ENCODE measurements at places on chromosomes 7 and 10.
A peak's percentile ranks its signal among the peaks of the same experiment; 100 is the strongest.

DNA sequence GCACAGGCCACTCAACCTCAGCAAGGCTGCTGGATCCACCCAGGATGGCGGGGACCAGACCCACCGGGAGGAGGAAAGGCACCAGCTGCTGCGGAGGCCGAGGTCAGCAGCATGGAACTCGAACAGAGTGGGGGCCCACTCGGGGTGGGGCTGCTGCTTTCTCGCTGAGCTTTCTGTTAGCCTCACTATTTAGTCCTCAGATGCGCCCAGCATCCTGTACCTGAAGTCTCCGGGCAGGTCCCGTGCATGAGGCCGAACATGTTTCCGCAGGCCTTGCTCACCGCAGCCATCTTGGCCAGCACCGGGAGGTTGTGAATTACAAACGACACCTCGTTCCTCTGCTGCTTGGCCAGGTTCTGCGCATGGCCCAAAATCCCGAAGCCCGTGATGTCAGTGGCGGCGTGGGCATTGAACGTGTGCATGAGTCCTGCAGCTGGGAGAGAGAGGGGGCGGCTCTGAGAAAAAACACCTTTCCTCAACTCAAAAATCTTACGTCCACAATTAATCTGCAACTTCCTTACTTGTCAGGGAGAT, 22.8 kb upstream of the PHYH start:
- no peak for DNase-seq

- no peak for DNase-seq
Observed at GRCh38 chr10:96421995-96422394, 63.2 kb upstream of the OPALIN start.

DNA sequence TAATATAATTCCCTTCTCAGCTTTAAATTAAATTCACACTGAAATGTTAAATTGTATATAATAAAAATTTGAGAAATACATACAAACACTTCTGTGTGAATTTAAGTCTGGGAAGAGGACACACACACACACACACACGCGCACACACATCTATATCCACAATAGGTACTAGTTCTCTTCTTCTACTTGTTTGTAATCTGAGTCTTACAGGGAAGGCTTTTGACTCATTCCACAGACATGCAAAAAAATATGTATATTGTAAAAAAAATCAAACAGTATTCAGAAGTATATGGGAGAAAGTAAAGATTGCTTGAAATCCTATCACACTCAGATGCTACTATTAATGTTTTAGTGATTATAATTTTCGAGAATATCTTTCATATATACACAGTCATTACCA, 276.2 kb downstream of the MDFIC start:
- DNase-seq: no peak

- no peak for DNase-seq
Observed at GRCh38 chr7:109821156-109821555, 1251.5 kb downstream of the DNAJB9 start.

DNA sequence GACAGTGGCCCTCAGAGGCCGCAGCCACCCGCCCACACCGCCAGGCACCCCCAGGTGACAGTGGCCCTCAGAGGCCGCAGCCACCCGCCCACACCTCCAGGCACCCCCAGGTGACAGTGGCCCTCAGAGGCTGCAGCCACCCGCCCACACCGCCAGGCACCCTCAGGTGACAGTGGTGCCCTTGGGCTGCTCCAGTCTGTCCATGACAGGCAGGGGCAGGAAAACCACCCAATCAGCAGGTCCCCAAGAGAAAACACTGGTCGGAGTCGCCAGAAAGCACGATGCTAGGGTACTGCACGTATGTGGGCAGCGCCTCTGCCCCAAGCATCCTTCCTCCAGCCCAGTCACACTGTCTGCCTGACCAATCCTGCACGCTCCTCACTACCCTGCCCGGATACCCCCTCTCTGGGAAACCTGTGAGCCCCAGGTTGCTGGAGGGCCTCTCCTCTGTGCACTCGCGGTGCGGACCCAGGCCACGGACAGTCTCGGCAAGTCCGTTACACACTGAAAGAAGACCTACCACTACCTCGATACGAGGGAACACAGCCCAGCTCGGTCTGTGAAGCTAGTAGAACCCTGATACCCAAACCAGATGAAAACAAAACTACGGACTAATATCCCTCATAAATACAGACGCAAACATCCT, 11.7 kb upstream of the GPR146 start:
- no peak for DNase-seq

GRCh38 chr7:82263920-82264782, 179.4 kb downstream of the CACNA2D1 start:
- no peak for DNase-seq

DNA sequence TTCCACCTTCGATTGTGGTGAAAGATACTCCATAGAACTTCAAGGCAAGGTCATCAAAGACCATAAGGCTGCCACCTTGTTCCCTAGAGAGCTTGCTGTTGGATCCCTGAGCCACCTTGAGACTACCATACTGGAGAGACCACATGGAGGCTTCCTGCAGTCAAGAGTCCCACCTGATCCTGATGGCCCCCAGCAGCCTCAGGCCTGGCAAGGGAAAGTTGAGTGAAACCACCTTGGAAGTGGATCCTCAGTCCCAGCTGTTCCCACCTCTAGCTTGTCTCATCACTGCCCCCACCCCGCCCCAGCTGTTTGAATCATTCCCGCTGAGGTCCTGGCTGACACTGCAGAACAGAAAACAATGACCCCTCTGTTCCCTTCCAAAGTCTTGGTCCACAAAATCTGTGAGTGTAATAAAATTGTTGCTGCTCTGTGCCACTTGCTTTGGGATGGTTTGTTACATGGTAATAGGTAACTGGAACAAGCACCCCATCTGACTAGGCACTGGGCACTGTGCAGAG, 32.0 kb downstream of the PRLHR start:
- no peak for DNase-seq

DNA sequence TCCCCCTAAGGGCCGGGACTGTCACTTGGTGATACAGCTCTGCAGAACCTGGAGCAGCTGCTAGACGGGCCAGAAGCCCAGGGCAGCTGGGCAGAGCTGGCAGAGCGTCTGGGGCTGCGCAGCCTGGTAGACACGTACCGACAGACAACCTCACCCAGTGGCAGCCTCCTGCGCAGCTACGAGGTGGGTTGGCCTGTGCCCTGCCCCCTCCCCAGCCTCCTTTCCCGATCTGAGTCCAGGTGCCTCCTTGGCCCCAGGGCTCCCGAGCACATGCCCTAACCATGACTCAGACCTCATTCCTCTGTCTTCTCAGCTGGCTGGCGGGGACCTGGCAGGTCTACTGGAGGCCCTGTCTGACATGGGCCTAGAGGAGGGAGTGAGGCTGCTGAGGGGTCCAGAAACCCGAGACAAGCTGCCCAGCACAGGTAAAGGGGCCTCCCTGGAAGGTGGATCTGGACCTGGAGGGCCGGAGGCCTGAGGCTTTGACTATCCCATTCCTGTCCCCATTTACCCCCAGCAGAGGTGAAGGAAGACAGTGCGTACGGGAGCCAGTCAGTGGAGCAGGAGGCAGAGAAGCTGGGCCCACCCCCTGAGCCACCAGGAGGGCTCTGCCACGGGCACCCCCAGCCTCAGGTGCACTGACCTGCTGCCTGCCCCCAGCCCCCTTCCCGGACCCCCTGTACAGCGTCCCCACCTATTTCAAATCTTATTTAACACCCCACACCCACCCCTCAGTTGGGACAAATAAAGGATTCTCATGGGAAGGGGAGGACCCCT, 6.4 kb downstream of the NFKB2 start:
- no peak for DNase-seq

DNA sequence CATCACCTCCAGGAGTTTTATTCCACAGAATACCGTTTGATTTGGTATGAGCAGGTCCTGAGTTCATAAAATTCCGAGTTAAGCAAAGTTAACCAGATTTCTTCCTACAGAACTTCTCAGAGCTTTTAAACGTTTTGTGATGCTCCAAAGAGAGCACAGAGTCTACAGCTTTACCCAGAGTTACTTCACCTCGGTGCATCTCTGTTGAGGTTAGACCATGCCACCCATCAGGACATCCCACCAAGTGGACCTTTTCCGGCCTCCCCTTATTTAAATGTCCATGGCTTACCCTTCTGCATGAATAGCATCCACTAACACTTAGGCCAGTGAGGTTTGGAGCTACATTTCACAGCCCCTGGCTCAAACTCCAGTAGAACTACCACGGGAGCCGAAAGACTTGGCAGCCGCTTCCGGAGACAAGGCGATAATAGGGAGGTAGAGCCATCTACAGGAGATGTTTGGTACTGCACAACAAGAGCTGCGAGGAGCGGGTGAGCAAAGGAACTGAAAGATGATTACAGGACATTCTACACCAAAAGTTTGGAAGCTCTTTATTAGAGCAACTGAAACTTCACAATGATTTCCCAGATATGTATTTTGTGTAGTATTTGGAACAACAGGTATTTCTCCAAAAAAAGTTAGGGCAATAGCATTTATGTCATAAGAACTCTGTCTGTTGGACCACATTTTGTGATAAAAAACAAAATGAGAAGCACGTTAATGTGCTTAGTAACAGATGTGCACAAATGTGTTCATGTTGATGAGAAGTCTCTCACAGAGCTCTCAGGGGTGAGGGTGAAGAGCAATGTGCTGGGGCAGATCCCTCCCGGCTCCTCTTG, 174.7 kb downstream of the HERPUD2 start:
- DNase-seq: peak; percentile 65

DNA sequence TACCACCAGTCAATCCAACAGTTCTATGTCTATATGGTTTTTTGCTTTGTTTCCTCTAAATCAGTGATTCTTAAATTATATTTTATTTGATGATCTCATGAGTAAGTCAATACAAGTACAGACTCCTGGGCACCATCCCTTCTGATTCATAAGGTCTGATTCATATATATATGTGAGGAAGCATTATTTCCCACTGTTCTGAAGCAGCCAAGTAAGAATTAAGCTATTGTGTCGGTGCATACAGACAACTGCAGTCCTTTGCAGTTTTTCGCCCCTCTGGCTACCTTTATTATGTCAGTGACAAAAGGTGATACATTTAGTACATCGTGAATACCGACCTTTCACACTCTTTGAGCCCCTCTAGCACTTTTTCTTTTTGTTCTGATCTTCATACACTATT, 1079.6 kb upstream of the C7orf33 start:
- no peak for DNase-seq

DNA sequence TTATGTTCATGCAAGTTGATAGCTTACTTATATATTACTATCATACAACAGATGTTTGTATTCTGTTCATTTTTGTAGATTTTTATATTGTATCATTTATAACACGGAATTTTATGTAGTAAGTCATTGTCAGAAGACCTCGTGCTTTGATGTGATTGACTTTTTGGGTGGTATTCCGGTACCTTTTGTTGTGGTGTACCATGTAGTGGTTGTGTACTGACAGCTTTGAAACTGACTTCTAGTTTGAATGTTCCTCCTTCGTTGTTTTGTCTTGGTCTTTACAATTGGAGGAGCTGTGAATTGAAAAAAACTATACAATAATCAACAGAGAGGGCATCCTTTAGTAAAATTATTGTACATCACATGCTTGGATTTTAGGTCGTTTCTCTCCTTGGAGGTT, 61.5 kb downstream of the WAC start:
- DNase-seq: no peak

DNA sequence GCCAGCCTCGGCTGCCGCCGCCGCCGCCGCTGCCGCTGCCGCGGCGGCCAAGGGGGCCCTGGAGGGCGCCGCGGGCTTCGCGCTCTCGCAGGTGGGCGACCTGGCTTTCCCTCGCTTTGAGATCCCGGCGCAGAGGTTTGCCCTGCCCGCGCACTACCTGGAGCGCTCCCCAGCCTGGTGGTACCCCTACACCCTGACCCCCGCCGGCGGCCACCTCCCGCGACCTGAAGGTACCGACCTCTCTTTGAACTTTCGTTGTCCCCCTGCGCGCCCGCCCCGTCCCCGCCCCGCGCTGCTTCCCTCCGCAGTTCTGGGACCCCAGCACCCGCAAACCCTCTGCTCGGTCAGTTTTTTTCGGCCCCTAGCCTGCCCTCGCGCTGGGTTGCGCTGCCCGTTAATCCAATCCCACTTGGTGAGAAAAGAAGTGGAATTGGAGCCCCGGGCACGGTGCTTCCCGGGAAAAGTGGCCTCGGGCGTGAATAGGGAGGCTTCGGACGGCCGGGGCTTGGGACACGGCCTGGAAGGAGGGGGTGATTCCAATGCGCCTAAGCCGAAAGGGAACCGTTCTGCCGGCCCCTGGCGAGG, 543 bp downstream of the HMX3 start:
- DNase-seq: peak; percentile 60

DNA sequence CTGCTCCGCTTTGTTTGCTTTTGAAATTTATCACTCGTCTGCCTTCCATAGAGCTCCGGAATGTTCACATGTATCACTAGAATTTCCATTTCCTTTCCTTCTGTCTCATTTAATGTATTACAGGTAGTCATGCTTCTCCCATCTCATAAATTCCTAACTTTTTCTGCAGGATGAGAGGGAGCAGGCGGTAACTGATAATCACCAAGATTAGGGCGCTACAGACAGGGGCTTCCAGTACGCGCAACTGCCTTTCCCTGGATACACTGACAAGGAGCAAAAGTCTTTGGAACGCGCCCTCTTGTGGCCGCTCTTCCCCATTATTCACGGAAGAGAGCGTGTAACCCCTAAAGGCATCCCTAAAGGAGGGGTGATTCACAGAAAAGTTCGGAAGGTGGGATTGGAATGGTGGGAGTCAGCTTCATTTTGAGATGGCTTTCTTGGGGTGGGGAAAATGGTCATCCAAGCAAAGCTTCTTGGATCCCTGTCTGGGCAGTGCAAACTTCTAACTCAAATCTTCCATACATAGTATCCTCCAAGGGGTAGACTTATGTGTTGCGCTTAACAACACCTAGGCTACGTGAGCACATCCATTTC, 6.5 kb downstream of the INHBA start:
- no peak for DNase-seq

DNA sequence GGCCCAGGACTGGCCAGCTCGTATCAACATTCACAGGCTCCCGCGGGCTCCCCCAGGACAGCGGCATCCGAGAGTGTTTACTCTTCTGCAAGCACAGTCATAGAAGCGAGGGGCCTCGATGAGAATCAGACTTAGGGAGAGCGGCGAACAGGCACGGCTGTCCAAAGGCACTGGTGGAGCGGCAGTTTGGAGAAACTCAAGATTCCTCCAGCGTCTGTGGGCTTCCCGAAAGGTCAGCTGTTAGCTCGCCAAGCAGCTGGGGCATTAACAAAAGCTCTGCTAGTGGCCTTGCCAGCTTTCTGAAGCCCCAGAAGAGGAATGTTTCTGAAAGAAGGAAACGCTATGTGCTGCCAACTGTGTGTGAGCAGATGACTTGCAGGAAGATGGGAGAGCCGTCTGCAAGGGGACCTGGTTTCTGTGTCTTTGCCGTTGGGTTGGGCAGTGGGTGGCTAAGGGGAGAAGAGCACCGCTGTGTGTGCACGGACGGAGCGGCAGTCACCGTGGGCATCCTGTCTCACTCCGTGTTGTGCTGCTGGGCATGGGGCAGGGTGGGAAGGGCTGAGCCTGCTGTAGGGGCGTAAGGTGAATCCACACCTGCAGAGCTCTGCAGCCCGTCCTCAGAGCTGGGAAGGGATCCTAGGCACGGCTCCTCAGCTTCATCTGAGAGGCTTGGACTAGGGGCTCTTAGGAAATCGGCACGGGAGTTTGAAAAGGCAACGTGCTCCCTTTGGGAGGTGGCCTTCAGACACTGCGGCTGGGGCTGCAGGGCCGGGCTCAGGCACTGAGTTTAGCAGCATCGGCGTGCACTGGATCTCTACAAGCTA, 42.1 kb downstream of the AMZ1 start:
- DNase-seq: peak; percentile 43

GRCh38 chr7:75534727-75535307, 42.7 kb downstream of the SPDYE5 start:
- DNase-seq: no peak

GRCh38 chr7:20330928-20331909, 519 bp downstream of the ITGB8 start:
- DNase-seq: peak; percentile 69
